Left lung (tissue), 14 donors: ENCODE measurements at places on chromosomes 6 and 20. TPM values are rescaled to one million over a fixed set of nuclear protein-coding genes. Genes with fewer than 3 reads are reported as not detected.

The NT5E gene
- 16.8 TPM for polyA plus RNA-seq

The FOXS1 gene
- polyA plus RNA-seq = 6.9 TPM

The DEFB132 gene
- polyA plus RNA-seq = not detected

The KCNQ2 gene
- 17.3 TPM for polyA plus RNA-seq

The SLC16A10 gene
- 8.4 TPM for polyA plus RNA-seq

The MUC22 gene
- polyA plus RNA-seq = not detected

GRCh38 chr6:140774080-140774505, 1358.6 kb upstream of the GJE1 start:
- no peak for DNase-seq

DNA sequence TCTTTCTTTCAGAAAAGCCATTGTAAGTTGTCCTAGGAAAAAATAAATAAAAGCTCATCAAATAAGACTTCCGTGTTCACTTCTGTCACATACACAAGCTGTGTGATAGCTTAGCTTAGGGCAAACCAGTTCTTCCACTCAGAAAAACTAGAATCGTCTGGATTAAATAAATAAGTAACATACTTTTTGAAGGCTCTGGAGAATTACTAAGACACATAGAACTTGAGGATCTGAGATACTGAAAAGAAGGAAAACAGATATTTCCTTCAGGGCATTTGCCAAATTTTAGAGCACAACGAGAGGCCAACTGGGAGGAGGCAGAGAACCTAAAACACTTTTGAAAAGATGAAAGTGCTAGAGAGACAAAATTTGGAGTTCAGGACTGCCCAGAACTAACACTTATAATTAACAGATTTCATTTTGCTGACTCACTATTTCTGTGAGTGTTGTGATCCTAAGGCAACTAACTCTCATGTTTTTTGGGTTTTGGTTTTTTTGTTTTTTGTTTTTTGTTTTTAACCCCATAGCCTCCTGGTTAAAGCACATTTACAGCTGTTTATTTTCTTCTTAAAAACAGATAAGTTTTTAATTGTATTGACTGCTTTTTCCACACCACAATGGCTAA, 38.7 kb upstream of the THEMIS start:
- no peak for DNase-seq

DNA sequence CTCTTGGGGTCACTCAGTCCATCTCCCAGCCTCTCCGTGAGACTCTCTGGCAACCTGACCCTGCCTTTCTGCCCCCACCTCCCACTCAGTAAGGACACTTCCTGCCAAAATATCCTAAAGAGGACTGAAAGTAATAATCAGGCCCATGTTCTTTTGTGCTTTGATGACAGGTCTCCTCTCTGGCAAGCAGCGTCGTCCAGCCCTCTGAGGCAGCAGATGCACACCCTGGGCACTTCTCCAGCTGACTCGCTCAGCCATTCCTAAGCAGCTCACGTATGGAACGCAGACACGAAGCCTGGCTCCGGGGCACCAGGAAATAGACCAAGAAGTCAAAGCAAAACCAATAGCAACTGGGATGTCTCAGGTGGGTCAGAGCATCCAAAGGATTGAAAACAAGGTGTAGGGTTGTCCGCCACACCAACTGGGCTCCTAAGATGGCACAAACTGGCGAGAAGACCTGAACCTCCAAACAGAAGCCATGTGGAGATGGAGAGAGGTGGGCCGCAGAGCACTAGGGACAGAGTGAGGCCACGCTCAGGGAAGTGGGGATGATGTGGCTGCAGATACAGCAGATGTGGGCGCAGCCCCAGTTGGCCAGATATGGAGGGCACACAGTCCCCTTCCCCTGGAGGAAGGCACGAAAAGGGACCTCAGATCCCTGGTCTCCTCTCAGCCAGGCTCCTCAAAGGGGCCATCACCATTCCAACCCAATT, 99.3 kb downstream of the PRND start:
- no peak for DNase-seq

DNA sequence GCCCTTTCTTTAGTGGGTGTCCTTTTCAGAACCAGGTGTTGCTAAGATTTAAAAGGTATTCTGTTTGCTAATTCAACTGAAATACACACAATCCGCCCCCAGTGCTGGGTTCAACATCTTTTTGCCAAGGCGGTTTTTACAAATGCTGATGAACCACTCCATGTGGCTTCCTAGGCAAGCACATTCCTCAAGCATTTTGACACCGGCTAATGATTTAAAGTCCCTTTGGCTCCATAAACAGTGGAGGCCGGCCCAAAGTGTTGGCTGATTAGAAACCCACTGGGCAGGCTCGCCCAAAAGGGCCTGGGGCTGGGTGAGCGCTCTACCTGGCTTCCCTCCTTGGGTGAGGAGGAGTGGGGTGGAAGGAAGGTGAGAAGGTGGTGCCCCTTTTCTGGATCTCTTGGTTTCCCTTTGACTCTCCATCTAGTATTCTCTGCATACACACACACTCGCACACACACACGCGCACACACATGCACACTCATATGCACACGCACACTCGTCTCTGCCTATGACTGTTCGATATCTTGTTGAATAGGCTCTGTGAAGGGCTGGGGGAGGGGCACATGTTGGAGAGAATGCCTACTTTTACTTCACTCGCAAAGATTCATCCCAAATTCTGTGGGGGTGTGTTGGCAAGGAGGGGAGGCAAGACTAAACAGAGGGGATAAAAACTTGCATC, 66.7 kb upstream of the ARMC2 start:
- no peak for DNase-seq

DNA sequence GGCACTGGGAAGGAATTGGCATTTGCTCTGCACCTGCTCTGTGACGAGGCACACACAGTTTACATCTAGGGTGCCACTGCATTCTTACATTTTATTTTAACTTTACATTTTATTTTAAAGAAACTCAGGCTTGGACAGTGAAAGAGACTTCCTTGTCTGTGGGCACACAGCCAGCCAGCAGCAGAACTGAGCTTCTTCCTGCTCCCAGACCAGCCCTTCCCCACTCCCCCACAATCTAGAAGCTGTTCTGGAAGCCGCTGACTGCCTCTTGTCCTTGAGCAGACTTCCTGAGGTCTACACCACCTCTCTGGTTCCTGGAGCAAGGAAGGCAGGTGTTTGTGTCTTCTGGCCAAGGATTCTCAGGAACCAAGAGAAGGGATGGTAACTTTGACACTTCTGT, 27.9 kb upstream of the CD93 start:
- no peak for DNase-seq

GRCh38 chr6:20808924-20809323, 274.7 kb downstream of the CDKAL1 start:
- DNase-seq = peak; percentile 59

DNA sequence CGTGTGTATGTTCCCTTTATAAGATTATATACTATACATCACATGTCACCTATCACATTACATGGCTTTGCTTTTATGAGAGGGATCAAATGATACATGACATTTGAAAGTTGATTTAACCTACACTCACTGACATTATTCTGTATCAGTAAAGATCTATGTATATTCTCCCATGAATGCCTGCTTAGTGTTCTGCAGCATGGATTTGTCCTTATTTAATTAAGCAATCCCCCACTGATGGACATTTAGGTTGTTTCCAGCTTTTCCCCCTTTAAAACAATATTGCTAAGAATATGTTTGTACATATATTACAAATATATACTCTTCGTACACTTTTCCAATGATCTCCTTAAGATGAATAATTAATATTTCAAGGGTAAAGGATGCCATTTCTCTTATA, 297.4 kb downstream of the TFAP2C start:
- no peak for DNase-seq

DNA sequence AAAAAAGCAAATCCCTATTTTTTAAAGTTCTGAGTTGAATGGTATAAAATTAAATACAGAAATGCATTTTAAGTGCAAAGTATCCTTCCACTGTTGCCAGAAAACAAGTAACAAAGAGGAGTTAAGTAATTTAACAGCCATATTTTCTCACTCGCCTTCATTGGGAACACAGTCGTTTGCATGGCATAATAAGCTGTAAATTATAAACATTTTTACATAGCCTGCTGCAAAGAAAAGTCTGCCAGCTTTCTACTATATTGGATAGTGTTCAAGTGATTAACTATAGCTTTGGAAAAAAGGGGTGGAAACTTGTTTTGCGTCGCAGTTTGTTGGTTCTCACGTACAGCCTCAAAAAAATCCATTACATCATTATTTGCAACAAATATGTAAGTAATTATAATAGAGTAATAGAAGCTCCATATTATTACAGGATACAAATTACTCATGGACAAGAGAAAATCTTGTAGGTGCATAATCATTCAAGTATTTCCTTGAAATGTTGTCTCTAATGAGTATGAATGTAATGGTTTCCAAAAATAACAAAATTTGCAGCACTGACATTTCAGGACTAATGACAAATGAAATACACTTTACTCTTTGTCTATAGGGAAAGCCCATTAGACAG, 139.3 kb downstream of the PDSS2 start:
- no peak for DNase-seq

- DNase-seq = no peak
These were observed 32.9 kb downstream of the ZBTB2 start for GRCh38 chr6:151358475-151358874.

DNA sequence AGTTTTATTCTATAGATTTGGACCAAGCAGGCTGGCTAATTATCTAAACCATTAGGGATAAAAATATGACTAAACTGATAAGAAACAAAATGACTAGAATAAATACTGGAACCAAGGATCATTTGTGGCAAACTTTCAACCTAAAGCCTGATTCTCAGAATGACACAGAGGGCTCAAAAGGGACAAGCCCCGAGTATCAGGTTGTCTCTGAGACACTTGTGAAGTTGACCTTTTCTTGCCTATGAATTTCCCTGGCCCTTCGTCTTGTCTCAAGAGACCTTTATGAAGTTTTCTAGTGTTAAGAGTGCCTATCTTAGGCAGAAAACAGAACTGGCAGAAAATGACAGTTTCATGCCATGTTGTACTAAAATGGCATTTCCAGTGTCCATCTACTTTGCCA, 68.3 kb downstream of the IMPG1 start:
- no peak for DNase-seq

DNA sequence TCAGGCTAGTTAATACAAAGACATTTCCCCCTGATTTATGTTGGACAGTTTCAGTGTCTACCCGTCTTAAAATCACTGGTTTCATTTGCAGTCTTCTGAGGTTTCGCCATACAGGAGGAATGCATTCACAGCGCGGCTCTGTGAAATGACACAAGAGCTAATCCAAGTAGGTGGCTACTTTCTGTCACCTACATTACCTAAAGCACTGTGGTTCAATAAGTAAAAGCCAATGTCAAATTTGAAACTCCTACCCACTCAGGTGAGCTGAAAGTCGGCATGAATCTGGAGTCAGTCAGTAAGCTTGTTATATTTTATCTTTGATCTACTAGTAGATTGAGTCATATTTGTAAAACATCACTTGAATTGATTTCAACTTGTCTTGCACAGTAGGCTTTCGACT, 370.8 kb downstream of the LAMA2 start:
- no peak for DNase-seq

DNA sequence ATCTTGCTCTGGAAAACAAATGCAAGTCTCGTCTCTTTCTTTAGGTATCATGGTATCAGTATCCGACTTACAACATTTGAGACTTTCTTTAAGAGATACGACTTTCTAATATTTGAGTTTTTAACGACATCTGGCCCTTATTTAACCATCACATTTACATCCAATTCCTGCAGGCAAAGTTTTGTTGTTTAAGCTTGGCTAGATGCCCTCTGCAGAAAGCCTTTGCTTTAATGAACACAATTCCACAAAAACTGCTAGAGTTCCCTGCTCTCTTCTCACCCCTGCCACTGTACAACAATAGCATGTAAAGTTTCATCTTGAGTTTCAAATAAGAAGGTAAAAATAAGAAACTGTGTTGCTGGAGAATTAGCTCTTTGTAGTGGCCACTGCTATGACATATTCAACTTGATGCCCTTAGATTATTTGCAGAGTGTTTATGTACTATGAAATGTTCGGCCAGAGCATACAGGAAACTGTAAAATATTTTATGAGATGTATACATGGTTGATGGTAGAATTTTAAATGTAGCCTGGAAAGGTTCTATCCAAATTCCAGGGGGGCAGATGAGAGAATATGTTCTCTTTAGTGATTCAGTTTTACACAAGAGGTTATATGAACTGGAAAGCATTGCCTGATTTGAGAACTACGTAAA, 438.6 kb downstream of the CDC5L start:
- DNase-seq = no peak

GRCh38 chr20:18851629-18852028, 38.0 kb downstream of the SCP2D1 start:
- DNase-seq = no peak

GRCh38 chr6:41466437-41466990, 79.7 kb upstream of the FOXP4 start:
- no peak for DNase-seq

DNA sequence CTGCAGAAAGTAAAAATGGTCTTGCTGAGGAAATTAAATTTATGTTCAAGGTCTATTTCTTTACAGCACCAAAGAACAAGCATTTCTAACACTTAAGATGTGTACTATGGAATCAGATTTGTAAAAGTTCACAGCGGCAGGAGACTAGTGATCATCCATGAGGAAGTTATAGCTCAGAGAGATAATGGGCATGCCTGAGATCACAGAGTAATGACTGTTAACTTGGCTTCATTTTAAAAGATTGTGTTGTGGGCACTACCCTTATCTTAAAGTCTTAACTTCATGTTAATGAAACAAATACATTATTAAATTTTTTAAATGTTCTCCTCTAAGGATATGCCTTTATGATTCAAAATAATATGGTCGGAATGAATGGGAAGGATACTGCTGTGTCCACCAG, 168.6 kb downstream of the GMPR start:
- DNase-seq = no peak

GRCh38 chr20:33351696-33352095, 49.6 kb downstream of the CDK5RAP1 start:
- DNase-seq = no peak

DNA sequence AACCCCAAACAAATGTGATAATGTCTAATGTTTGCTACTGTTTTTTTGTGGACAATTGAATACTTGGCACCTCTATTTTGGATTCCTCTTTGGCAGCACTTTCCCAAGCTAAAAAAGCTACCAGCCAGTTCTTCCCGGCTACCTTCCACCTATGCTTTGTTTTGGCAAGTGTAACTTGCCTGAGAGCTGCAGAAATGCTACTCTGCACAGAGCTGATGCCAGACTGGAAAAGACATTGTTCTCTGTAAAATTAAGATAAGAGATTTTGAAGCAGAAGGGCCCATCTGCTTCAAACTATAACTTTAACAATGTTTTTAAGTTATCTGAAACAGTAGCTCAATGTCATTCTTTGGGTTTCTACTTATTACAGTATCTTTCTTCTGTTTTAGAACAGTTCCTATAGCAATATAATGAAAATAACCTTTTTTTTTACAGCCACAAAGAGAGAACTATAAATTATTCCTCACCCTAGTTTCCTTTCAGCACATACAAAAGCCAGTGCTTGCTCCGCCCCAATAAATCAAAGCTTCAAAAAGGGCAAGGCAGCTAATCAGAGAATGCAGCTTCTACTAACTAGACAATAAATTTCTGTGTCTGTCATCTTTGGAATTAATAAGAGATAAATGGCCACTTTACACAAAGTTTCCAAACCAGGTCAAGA, 183.1 kb downstream of the UBE3D start:
- DNase-seq = no peak

DNA sequence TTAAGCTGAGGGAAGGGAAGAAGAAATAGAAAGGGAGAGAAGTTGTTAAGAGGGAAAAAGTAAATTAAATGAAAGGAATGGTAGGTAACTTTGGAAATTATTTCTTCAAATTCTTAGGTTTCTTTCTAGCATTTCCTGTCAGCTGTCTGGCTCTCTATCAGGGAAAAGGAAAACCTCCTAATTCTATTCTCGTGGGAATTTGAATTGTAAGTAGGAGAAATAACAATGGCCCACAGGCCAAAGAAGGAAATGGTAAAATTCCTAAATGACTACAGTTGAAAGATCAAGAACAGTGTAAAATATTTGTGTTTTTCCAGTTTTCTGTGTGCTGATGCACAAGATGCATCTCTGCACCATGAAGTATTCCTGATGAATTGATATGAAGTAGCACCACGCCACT, 173.0 kb downstream of the IBTK start:
- no peak for DNase-seq
